ENCODE measurements at places on chromosomes 3 and 15.
A peak's percentile ranks its signal among the peaks of the same experiment; 100 is the strongest.

DNA sequence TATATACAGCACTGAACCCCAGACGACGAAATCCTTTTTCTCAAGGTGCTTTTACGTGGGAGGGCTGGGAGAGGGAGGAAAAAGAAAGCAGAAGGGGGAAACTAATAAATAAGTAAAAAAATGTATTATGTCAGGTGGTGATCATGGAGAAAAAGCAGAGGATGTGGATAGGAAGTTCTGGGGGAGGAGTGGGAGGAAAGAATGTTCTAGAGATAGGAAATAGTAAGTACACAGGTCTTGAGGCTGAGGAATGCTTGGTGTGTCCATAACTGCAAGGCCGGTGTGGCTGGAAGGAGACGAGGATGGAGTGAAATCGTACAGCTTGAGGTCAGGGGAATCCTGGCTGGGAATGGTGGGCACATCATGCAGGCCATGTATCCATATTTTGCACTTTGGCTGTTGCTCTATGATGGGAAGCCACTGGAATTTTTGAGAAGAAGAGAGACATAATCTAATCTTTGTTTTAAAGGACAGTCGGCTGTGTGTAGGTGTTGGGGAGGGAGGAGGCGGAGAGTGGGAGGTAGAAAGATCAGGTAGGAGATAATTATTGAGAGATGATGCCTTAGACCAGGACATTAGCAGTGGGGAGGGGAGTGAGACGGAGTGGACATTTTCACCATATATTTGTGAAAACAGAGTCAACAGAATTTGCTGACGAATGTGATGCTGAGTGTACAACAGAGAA lies 1.8 kb upstream of the UBE2E2 start:
- DNase-seq = no peak

- no peak for DNase-seq
Observed at GRCh38 chr3:67856718-67857117, 202.3 kb upstream of the SUCLG2 start.

- no peak for DNase-seq
Observed at GRCh38 chr3:53613125-53613524, 118.7 kb downstream of the CACNA1D start.

DNA sequence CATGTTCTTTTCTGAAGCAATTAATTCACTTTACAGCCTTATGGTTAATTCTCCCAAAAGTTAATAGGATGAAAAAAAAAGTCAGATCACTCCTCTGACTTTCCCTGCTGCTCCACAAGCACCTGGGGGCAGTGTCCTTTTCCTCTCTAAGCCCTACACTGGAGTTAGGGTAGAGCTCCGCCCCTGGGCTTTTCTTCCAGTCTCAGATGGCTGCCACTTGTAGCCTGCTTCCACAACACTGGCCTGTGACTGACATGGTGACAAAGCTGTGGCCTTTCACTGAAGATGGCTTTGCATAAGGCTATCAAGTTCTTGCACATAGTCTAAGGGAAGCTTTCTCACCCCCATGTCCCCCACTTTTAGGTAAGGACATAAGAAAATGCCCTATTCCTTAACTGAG lies 1.3 kb upstream of the MON1A start:
- DNase-seq = peak; percentile 56

DNA sequence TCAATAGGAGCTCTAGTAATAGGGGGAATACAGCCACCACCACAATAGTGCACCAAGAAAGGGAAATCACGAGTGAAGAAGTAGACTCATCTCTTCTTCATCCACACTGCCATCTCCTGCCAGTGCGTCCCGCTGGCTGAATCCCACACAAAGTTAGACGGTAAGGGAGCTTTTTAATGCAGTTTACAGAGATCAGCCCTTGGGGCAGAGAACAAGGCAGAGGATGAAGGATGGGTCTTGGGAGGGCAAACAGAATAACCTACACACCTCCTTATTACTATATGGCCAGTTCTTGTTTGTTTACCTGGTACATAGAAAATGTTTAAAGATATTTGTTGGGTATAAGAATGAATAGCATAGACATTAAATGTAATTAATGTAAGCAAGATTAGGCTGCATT lies 11.0 kb upstream of the DPH6 start:
- DNase-seq = no peak

DNA sequence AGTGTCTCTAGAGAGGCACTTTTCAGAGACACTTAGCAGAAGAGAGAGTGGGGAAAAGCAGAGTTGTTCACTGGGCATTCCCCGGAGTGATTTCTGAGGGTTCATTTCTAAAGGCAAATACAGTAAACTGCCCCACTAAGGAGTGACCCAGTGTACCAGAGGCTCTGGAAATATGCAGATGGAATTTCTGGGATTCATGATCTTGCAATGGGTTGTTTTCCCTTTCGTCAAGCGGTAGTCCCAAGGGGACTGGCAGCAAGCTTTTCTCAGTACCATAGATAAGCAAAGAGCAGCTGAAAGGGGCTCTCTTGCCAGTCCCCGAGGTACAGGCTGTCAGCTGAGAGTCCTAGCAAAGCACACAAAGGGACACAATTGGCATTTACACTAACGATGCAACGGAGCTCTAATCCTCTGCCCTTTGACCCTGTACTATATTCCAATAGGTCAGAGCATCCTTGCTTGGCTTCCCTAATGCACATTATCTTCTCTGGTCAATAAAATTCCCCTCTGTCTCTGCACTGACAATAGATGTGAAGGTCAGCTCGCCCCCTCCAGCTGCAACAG lies 155.6 kb downstream of the SEMA6D start:
- no peak for DNase-seq

- no peak for DNase-seq
Observed at GRCh38 chr3:115071166-115071565, 75.9 kb downstream of the ZBTB20 start.

DNA sequence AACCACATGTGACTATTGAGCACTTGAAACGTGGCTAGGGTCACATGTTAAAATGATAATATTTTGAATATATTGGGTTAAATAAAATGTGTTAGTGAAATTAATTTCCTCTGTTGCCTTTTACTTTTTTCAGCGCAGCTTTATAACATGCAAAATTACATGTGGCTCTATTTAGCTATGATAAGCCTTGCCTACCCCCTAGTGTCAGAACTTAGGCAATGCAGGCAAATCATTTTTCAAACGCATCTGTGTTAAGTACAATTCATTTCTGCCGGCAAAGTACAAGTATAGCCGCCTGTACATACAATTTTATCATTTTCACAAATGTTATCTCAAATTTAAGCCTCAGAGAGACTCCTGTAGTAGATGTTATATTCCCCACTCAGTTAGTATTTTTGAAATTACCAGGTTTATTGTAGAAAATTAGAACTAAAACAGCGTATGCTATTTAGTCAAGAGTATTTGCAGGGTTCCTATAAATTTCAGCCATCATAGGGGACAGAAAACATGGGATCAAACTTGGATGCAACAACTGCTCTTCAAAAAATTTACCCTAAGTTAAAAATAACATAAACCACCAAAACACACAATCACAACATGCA lies 56.1 kb downstream of the TAFA4 start:
- peak; percentile 39 for DNase-seq

DNA sequence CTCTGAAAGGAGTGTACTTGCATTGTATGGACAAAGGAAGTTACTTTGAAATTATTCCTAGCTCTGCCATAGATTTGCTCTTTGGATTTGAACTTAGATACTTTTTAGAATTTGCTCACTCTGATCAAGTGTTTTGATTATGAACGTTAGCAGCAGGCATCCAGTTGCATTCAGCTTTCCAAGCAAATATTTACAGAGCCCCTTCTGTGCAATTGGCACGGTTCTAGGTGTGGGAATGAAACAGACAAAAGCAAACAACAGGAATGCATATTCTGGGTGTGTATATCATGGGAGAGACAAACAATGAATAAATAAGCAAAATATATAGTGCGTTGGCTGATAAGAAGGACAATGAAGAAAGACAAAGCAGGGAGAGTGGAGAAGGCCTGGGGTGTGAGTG lies 125.5 kb upstream of the ADAMTS9 start:
- DNase-seq = no peak

DNA sequence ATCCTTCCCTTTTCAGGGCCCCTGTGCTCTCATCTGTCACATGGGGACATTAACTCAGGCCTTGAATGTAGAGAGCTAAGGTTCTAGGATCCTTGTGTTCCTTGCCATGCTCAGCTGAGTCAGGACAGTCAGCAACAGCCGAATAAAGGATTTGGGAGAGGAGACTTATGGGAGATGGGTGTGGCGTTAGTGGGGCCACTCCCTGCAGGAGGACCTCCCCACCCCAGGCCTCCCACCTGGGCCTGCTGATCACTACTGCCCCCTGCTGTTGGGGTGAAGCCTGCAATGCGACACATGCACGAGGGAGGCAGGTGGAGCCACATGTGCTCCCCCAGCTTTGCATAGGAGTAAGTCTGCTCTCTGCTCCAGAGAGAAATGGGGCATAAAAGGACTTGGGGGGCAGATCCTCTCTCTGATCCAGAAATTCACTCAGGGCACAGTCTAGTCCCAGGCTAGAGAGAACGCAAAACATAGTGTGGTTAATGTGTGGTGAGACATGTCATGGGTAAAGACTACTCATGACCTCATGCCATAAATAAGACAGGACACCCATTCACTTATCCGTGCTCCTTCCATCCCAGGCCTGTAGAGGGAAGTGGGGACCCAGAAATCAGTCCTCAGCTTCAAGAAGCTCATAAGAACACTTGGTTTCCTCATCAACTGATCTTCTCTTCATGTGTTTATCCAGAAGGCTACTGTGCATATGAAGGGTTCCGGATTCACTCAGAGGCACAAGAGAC lies 19.4 kb downstream of the RBP1 start:
- peak; percentile 68 for DNase-seq

GRCh38 chr15:42165106-42165505 lies 8.7 kb upstream of the PLA2G4F start:
- DNase-seq = no peak

DNA sequence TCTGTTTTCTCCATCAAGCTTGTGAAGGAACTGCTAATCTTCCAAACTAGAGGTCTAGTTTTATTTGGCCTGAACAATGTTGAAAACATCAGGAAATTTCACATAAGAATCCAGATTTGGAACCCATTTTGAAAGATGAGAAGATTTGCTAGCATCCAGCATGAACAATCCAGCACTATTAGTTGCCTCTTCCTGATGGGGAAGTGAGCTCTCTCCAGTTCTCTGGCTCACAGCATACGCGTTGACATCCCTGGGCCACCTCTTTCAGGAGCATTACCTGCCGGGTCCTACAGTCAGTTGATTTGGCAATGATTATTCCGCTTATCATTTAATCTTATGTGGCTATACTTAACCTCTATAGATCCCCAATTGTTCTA lies 10.9 kb downstream of the GPR87 start:
- no peak for DNase-seq

GRCh38 chr15:65888981-65889380 lies 19.7 kb downstream of the RAB11A start:
- DNase-seq = no peak

GRCh38 chr3:81295906-81296577 lies 465.4 kb downstream of the GBE1 start:
- no peak for DNase-seq

DNA sequence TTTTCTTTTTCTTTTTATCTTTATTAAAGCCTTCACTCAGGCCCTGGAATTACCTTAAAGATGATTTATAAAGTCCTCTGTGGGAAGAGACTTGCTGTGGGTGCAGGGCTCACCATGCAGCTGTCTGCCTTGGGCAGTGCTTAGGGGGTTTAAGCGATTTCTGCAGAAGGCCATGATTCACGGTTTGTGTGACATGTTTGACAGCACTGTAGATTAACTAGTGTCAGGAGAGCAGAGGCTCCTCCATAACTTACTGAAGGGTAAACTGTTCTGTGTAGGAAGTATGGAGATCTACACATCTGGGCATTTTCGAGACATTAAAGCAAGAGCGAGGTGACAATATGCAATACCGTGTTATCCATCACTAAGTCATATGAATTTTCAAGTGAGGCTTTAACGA lies 137.7 kb downstream of the LRIG1 start:
- no peak for DNase-seq

- no peak for DNase-seq
Observed at GRCh38 chr3:156477323-156477722, 77.6 kb downstream of the SSR3 start.

DNA sequence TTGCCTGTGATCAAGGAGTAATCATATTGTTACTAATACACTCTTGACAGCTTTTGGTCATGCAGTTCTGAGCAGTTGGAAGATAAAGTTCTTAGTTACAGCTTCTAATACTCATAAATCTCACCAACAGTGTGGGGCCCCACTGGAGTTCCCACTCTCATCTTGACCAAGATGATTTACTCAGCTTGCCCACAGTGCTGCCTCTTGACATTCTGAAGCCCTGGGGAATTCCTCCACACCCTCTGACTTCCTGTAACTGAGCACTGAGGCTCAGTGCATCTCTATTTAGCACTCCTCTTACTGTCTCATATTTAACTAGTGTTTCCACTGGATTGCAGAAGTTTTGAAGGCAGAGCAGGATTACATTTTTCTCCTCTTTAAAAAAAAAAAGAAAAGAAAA lies 1.9 kb upstream of the ARL6IP5 start:
- DNase-seq = no peak

DNA sequence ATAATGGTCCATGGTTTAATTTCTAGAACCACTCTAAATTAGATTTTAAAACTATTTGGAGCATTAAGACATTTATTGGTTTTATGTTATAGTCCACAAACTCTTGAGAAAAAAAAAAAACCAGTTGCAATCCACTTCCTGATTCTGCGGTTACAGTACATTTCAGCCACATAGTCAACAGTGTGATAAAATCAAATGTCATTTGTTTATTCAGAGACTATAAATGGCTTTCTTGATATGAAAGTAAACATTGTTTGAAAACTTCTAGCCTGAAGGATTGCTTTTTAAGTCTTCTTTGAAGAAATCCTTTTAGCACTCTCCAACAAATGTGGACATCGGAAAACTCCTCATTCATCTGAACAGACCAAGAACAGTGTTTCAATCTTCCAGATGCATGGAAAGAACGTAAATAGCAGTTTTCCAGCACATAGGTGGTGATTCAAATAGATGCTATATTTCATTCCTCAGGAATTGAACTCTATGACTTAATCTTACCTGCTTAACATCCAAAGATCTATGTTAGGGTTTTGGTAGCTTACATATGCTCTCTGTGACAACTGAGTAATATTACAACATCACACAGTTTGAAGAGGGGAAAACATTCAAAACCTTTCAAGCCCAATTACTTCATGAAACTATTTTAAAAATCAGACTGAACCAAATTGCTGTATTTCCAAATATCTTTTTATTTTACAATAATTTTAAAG lies 87.8 kb upstream of the UBE2E2 start:
- DNase-seq = no peak

GRCh38 chr3:10758304-10759037 lies 57.6 kb upstream of the SLC6A11 start:
- peak; percentile 85 for DNase-seq

GRCh38 chr3:140898340-140899180 lies 43.1 kb upstream of the SLC25A36 start:
- DNase-seq = peak; percentile 43

DNA sequence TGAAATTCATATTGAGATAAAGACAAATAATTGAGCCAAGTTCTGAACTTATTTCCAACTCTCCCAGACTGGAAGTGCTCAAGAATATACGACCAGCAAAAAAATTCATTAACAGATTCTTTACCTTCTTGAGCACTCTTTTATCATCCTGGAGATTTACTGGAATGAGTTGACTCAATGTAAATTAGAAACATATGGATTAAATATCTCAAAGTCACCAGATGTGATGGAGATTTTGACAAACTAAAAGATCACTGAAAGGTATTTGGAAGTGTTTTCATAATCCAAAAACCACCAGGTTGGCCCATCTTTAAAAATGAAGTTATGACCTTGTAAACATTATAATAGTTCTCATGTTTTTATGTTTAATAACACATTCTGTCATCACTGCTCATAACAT lies 433.2 kb upstream of the RASGRP1 start:
- DNase-seq = no peak

- no peak for DNase-seq
Observed at GRCh38 chr3:190306513-190307163, 15.6 kb downstream of the CLDN1 start.
